Inflammatory macrophage treated with lipopolysaccharide for 4 hours (primary cell): ENCODE measurements at places on chromosomes 7 and 10.

DNA sequence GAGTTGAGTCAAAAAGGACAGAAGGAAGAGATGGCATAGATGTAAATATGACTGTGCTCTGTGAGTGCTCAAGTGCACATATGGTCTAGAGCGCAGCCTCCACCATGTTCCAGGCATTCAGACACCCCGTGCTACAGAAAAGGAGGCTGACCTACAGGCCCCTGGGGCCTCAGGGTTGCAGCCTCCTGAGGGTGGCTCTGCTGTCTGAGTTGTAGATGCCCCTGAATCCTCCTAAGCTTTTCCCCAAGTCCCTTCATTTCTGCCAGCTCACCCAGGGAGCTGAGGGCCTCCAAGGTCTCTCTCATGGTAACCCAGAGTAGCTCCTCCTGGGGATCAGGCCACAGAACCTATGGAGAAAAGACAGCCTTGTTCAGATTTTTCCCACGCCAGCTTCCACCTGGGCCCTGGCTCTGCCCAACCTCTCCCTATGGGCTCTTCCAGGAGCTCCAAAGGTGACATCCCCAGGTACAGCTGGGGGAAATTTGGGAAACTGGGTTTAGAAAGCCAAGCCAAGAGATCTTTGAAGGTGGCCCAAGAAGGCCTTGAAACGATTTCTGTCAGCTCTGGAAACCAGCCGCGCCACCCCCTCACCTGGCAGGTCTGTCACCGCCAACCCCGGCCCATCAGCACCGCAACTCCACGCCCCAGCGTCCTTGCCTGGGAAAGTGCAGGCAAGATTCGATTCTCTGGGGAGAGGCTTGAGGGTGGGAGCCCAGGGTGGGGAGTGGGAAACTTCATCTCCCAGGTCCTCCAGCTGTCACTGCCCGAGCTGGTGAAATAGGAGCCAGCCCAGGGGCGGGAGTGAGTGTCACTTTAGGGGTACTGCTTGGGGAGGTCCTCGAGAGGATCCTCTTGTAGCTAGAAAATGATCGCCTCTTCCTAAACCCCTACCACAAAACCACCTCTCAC, 2.4 kb downstream of the ZNF467 start:
- DNase-seq: no peak

- DNase-seq: peak; percentile 64
These were observed 18.0 kb upstream of the ARID5B start for GRCh38 chr10:61883371-61884025.

DNA sequence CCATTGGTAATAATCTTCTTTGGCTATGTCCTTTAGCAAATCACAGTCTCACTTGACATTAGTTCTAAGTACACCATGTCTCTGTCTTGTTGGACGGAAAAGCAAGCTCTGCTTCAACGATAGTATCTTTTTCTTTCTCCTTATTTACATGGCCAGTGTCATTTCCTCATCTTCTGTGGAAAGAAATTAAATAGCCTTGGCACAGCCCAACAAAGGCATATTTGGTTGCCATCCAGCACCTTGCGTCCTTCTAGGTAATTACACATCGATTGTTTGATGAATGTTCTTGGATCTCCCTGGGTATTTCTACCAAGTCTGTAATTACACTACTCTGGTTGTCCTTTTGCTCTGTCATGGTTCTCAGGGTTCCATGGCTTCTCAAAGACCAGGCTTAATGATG, 183.1 kb downstream of the CHN2 start:
- DNase-seq: no peak

GRCh38 chr10:29559996-29560395, 74.8 kb downstream of the SVIL start:
- no peak for DNase-seq

DNA sequence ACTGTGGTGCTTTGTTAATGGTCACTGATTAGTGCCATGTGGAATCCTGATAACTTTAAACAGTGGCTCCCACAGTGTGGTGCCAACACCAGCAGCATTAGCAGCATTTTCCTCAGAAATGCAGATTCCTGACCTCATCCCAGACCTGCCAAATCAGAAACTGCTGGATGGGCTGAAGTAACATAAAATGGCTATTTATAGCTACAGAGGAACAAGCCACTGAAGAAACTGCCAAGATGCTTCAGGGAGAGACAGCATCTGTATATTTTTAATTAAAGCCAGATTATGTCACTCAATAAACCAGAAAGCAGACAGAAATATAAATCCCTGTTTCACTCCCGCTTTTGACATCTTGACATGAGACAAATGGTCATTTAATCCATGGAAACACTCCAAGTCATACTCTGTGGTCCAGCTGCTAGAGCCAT, 178.5 kb downstream of the AMPH start:
- DNase-seq: no peak

- peak; percentile 82 for DNase-seq
These were observed 4.3 kb downstream of the SLC29A3 start for GRCh38 chr10:71323407-71323806.

GRCh38 chr7:70529914-70530585, 601.9 kb upstream of the GALNT17 start:
- DNase-seq: no peak

DNA sequence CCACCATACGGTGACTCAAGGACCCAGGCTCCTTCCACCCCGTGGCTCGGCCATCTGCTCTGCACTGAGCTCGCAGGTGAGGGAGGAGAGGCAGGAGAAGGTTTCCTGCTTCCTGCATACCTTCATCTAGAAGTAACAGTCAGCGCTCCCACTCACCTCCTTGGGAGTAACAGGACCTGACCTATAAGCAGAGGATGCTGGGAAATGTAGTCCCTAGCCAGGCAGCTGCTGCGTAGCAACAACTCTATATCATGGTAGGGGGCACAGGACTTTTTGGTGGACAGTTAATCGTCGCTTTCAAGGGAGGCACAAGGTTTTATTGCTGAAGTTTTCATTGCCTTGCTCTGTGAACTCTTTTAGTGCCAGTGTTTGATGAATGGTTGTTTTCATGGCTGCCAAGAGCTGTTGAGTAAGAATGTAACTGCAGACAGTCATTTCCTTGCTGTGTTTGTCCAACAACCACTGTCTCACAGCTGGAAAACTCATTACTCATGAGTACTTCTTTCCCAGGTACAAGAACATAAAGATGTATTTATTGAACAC, 10.2 kb upstream of the ZFYVE27 start:
- no peak for DNase-seq

- DNase-seq: no peak
These were observed 14.7 kb downstream of the FGF8 start for GRCh38 chr10:101761226-101761625.

DNA sequence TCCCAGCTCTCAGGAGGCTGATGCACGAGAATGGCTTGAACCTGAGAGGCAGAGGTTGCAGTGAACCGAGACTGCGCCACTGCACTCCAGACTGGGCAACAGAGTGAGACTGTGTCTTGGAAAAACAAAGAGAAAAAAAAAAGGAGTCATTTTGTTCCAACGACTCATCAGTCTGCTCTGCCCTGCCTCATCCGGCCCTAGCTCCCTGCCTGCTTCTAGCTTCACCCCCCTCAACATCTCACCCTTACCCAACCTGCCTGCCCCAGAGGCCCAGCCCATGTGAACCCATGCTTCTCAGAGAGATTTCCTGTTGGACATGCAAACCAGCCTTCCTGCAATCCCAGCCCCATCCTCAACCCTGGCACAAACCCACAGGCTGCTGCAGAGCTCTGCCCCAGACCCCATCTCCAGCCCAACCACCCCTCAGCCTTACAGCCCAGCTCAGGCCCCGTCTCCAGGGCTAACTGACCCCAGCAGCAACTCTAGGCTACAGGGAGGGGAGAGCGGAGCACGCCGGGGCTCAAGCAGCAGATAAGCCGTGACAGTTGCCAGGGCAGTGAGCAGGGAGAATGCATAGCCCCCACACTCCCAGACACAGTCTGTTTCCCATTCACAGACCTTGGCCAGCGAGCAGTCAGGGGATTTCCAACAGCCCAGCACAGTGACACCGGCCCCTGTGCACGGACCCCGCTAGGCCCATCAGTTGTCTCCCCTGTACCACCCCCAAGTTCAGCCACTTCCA, 86.0 kb upstream of the KCTD7 start:
- no peak for DNase-seq

DNA sequence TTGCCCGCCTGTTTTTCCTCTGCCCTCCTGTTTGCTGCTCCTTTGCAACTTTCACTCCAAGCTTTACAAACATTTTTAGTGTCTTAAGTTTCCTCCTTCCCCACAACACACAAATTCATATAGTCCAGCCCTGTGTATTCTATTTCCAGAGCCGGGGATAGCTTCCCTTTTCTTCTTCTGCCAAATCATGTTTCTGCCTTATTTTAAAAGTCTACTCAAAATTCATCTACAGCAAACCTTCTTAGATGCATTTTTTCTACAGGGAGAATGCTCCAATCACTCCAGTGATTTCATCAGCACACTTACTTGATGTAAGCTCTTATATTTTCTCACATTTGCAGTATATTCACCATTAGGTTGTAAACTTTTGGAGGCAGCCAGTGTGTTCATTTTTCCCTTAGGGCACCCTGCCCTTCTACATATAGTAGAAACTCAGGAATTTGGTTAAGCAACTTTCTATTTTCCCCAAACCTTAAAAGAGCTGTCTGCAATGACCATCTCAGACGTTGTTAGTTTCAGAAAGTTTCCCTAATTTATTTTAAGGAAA, 12.4 kb upstream of the ACTA2 start:
- DNase-seq: no peak

- DNase-seq: no peak
These were observed 26.1 kb downstream of the KLRG2 start for GRCh38 chr7:139457153-139457946.

DNA sequence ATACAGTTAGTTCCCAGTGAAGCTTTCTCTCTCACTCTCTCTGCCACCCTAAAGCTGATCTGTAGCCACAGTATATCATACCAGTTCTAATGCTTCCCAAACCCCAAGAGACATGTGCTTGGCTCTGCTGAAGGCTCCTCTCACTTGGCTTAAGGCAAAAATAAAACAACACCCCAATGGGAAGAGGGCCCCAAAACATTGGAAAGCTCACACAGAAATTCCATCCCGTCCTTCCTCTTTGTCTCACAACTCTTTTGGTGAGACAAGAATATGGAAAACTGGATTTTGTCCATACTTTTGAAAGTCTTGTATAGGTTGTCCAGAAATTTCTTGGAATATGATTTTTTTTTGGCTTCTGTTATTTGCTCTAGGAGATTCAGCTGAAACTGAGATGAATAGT, 56.1 kb upstream of the WNT16 start:
- DNase-seq: no peak

DNA sequence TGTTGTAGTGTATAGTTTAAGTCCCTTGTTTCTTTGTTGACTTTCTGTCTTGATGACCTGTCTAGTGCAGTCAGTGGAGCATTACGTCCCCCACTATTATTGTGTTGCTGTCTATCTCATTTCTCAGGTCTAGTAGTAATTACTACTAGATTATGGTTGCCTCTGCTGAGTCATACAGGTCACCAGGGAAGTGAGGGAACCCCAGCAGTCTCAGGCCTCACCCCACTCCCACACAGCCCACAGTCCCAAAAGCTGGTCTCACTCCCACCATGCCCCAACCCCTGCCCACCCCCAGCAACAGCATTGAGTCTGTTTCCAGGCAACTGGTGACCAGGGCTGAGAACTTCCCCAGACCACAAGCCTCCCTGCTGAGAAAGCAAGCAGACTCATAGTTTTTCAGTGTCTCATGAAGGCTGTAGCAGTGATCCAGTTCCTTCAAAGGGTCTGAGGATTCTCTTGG, 88.0 kb downstream of the PLXDC2 start:
- DNase-seq: peak; percentile 45

DNA sequence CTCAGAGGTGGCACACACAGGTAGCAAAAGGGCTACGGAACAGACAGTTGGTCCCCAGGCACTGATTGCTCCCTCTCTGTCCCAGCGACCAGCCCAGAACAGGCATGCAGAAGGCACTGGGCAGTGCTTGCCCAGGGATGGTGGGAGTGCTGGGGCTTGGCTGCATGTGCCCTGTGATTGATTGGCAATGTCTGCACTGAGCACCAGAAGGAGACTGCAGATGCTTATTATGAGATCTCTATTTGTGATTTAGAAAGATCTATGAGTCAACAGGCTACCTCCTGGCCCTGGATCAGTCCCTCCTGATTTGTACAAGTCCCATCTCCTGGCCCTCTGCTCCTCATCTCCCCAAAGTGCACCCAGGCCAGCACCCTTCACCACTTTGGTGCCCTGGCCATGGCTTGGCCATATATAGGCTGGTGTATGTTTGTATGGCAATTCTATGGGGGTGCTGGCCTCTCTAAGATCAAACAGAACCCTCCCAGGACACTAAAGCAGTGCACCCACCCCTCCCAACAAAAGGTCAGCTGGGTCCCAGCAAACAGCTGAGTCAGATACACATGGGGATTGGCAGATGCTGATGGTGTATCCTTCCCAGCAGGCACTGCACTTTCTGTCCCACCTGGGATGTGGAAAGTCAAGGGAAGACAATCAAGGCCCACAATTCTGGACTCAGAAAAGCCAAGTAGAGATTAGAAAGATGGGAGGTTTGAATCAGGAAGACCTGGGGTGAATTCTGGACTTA, 30.9 kb downstream of the CAMK2B start:
- no peak for DNase-seq

DNA sequence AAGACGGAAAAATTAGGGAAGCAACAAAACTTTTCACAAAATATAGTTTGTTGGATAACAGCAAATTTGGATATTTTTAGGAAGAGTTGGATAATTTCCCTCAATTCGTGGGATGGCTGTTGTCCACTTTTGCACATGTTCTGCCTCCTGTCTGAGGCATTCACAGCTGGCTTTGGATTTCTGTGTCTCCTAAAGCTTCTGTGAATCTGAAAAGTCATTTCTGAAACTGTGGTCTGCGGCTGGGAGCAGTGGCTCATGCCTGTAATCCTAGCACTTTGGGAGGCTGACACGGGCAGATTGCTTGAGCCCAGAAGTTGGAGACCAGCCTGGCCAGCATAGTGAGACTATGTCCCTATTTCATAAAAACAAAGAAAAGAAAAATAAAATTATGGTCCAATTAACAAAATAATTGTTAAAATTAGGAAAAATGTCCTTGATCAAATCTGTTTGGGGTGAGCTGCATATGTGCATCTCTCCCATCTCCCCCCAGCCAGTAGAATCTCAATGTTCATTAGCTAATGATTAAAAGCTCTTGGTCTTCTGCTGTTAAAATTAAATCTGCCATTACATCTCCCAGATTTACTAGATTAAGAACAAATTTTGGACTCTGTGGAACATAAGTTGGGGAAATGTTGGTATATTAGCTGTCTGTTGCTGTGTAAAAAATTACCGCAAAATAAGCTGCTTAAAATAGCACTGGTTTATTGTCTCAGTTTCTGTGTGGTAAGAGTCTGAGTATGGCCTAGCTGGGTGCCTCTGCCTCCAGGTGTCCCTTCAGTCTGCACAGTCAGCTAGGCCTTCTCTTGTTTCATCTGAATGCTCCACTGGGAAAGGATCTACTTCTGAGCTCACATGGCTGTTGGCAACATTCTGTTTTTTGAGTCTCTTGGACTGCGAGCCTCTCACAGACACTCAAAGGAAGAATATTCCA, 332.0 kb upstream of the FZD1 start:
- no peak for DNase-seq

- DNase-seq: no peak
These were observed 45.8 kb downstream of the C10orf143 start for GRCh38 chr10:130064783-130065182.
